ENCODE measurements at places on chromosomes 6 and 20. TPM values are rescaled to one million over a fixed set of nuclear protein-coding genes. Genes with fewer than 3 reads are reported as not detected.

DNA sequence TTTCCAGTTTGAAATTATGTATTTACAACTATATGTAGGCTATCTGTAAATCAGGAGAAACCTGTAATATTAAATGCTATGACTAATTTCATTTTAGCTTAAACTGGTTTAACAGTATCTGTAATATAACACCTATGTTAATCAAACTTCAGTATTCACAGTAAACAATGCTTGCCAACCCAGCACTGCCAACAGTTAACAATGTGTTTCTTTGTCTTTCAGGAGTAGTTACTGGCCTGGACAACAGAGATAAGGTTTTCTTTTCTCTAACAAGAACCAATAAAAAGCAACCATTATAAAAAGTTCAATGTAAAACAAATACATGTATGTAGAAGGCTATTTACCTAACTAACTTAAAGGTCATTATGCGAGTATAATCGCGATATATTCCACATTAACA, 158.8 kb downstream of the CDK19 start:
- no peak for DNase-seq

The VEGFA gene
- total RNA-seq: 31.3 TPM

The TDRD6 gene
- not detected for total RNA-seq

The HUS1B gene
- 1.3 TPM for total RNA-seq

The BHLHE23 gene
- total RNA-seq: not detected
